ENCODE measurements at places on chromosomes 2 and 18. TPM values are rescaled to one million over a fixed set of nuclear protein-coding genes. Genes with fewer than 3 reads are reported as not detected.

The GCKR gene
- 0.24 TPM for total RNA-seq

The ANKRD23 gene
- total RNA-seq = 1.7 TPM

The NEU4 gene
- not detected for total RNA-seq

The MBOAT2 gene
- 34.9 TPM for total RNA-seq

The DSC2 gene
- 1.7 TPM for total RNA-seq

The ARHGAP28 gene
- total RNA-seq = 5.3 TPM

The POTEC gene
- total RNA-seq = not detected

The CFAP221 gene
- total RNA-seq = not detected

The STARD6 gene
- total RNA-seq = not detected

The CSRNP3 gene
- 1.0 TPM for total RNA-seq

The ASXL3 gene
- 2.2 TPM for total RNA-seq

The RAB17 gene
- not detected for total RNA-seq

The NAB1 gene
- total RNA-seq = 49.3 TPM

The MC4R gene
- total RNA-seq = not detected

The HOXD12 gene
- total RNA-seq = not detected

The MARCO gene
- total RNA-seq = not detected

The AFG3L2 gene
- total RNA-seq = 31.5 TPM

The DES gene
- total RNA-seq = under 0.01 TPM

The C2orf92 gene
- total RNA-seq = 0.39 TPM

The ACTG2 gene
- total RNA-seq = 3.5 TPM

The CD8B2 gene
- not detected for total RNA-seq

The PSTPIP2 gene
- total RNA-seq = 3.3 TPM

The CLEC4F gene
- total RNA-seq = not detected

The PTPRN gene
- 22.6 TPM for total RNA-seq

The MC5R gene
- total RNA-seq = not detected

The SGPP2 gene
- total RNA-seq = 0.48 TPM

The AGXT gene
- not detected for total RNA-seq

The RUFY4 gene
- not detected for total RNA-seq

The SPEG gene
- total RNA-seq = 8.5 TPM

The TMEM247 gene
- not detected for total RNA-seq

The STAT4 gene
- 0.64 TPM for total RNA-seq

The ITGB6 gene
- 15.0 TPM for total RNA-seq

The KYNU gene
- 4.4 TPM for total RNA-seq

The DLX1 gene
- total RNA-seq = not detected

The DNAJC5G gene
- total RNA-seq = not detected

The ABCG5 gene
- total RNA-seq = not detected

The NCKAP5 gene
- 2.2 TPM for total RNA-seq

All from epithelial cell of alveolus of lung (primary cell).